ENCODE measurements at places on chromosomes 13 and 19. TPM values are rescaled to one million over a fixed set of nuclear protein-coding genes. Genes with fewer than 3 reads are reported as not detected.

DNA sequence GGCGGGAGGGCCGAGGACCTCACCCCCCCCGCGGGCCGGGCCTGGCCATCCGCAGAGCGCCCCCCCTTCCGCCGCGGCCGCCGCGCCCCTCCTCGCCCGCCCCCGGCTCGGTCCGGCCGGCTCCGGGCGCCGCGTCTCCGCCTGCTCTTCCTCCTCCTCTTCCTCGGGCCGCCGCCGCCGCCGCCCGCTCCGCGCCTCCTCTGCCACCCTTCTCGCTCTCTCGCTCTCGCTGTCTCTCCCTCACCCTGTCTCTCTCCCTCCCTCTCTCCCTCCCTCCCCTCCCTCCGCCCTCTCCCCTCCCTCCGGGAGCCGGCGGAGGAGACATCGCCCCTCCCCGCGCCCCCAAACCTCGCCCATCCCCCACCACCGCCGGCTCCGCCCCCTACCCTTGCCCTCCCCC, at the start of gene SHANK1:
TSS of gene SHANK1 (minus strand) at position 237 of the 400 bp plus-strand sequence. CDS start 2,883 bp downstream, outside the sequence.
- DNase-seq: no peak

GRCh38 chr19:42126574-42126973, 5.7 kb downstream of the POU2F2 start:
- no peak for DNase-seq

MED29 gene
- total RNA-seq: 66.6 TPM

GRCh38 chr13:112052213-112052612, 14.7 kb upstream of the SOX1 start:
- no peak for DNase-seq

DNA sequence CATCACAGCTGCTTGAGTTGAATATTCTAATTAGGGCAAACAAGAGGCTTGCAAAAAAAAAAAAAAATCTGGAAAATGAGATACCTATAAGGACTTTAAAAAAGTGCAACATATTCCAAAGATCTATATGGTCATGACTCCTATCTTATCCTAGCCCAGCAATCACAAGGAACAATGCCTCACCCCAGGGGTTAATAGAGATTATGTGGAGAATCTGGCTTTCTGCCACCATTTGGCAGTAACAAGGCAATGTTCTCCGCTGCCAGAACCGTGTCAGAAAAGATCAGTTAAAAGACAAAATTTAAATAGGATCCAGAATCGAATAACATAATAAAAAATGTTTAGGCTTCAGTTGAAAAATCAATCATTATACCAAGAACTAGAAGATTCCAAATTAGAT, 1643.2 kb upstream of the PRR20A start:
- no peak for DNase-seq

KDELR1 gene
- total RNA-seq: 194 TPM

GRCh38 chr13:29182216-29182615, 362.1 kb downstream of the MTUS2 start:
- no peak for DNase-seq

GRCh38 chr19:51600940-51601580, 29.1 kb downstream of the SIGLEC5 start:
- no peak for DNase-seq

DNA sequence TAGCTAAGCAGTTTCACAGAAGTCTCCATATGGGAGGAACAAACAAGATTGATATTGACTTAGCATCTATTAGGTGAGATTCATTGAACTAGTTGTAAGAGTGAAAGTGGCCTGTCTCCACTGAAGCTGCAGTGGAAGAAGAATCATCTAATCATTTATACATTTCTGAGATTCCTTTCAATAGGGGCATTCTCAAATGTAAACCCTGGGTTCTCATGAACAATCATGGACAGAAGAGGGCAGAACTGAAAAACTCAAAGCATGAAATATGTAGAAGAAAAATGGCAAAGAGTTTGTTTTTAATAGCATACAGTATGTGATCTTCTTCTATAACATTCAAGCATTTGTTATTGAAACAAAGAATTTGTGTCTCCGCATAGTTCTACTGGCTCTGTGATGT, 17.6 kb upstream of the POSTN start:
- no peak for DNase-seq

ZNF540 gene
- 0.42 TPM for total RNA-seq

DNA sequence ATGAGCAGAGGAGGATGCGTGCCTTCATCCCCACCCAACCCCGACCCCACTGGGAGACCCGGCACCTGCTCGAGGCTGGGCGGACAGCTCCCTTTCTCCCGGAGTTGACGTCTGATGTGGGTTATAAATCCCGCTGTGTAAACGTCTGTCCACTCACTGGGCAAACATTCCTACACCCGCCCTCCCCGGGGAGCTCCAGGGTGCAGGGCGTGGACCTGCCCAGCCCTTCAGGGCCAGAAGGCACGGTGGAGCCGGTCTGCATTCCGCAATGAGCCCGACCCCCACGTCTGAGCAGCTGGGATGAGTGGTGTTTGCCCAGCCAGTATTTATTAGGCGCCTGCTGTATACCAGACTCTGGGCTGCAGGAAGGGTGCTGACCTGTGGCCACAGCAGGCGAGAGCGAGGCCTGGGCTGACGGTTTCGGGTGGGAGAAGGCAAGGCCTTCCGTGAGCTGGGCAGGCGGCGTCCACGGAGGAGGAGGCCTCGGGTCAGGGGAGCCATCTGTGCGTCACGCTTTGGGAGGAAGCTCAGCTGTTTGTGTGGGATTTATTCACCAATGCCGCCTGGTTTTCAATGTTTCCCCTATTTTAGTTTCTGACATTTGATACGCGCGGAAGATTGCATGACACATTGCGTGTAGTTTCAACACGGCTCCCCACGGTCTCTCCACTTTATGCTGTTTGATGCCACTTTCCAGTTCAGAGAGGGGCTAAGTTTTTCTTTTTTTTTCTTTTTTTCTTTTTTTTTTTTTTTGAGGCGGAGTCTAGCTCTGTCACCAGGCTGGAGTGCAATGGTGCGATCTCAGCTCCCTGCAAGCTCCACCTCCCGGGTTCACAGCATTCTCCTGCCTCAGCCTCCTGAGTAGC, 2.0 kb downstream of the MISP start:
- DNase-seq: peak; percentile 87

- DNase-seq: no peak
Observed at GRCh38 chr13:50699874-50700663, 143.4 kb downstream of the DLEU7 start.

DNA sequence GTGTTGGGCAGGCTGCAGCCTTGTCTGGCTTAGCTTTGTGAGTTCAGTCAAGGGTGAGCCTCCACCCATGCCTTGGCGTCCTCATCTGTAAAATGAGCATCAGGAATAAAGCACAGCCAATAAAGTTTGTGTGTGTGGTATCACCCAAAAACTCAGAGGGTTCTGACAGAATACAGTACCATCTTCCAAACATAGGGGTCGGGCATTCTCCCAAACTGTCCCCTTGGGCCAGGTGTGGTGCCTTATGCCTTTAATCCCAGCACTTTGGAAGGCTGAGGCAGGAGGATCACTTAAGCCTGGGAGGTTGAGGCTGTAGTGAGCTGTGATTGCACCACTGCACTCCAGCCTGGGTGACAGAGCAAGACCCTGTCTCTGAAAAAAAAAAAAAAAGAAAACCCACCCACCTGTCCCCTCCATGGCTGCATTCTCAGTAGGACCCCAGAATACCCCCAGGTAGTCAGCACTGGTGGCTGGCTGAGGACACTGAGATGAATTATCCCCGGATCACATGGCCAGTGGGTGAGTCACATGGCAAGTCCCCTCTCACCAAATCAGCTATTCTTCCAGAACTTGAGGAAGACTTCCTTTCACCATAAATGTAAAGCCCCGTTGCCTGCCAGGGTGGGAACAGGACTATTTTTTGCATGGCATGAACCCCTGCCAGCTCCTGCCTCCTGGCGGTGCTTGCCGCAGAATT, 18.6 kb downstream of the POP4 start:
- no peak for DNase-seq

DNA sequence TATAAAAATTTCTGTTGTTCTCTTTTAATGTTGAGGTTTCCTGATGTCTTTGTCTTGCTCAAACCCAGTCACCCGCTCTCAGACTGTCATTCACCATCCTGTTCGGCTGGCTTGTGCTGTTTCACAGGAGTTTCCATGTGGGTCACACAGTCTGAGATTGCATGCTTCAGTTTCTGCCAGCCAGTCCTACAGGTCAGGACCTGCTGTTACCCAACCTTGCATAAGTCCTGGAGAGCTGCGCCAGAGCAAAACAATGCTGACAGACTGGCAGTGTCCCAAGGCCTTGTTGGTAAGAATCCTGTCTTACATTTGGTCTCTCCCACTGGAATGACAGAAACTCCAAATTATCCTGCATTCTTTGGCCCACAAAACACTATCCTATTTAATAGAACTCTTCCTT, 340.0 kb upstream of the SLITRK5 start:
- DNase-seq: no peak

NOTCH3 gene
- total RNA-seq: 32.6 TPM
